ENCODE measurements at places on chromosomes 7 and 10.

DNA sequence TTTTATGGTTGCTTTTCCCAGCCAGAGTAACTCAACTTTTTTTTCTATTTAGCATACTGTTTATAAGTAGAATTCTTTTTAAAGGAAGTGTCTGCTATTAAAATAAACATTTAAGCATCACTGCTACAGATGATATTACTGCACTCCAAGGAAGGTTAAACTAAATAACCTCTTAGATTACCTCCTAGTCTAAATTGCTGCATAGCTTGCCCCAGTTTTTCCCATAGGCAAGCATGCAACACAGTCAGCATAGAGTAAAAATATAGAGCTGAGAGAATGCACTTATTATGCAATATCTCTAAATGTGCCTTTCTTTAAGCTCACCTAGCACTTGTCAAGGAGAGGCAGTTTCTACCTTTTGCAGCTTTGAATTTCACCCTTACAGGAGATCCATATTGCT, 1392.4 kb upstream of the CELF2 start:
- DNase-seq, result no peak

GRCh38 chr10:129498680-129499079, 31.6 kb downstream of the MGMT start:
- no peak for DNase-seq

- DNase-seq, result peak; percentile 90
These were observed 5.7 kb downstream of the TNS3 start for GRCh38 chr7:47576031-47576865.

DNA sequence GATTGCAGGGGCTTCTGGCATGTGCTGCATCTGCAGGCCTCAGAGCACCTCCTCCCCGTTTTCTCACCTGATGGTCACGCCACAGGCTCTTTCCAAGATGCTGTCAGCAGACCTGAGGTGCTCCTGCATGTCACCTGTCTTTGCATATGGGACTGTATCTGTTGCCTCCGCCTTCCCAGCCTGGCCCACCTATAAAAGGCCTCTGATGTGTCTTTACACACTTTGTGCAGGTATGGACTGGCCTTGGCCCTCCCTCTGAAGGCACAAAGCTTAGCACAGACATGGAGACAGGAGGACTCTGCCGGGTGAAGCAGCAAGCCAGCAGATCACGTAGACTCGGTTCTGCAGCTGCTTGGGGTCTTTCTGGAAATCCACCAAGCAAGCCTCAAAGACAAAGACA, 220.9 kb upstream of the PPP2R2D start:
- no peak for DNase-seq

GRCh38 chr7:116224492-116225098, 14.3 kb downstream of the TES start:
- no peak for DNase-seq

- DNase-seq, result no peak
These were observed 26.3 kb downstream of the BCAP29 start for GRCh38 chr7:107606303-107606702.

GRCh38 chr10:97825020-97825760, 24.5 kb upstream of the GOLGA7B start:
- peak; percentile 31 for DNase-seq

GRCh38 chr7:30710669-30711068, 28.4 kb upstream of the CRHR2 start:
- DNase-seq, result no peak

- DNase-seq, result no peak
These were observed 123.2 kb downstream of the TACC2 start for GRCh38 chr10:122112021-122112616.

GRCh38 chr10:110137142-110137545, 70.3 kb upstream of the MXI1 start:
- peak; percentile 66 for DNase-seq

All from muscle of arm (tissue), 14 donors.